Inflammatory macrophage treated with lipopolysaccharide for 1 hour (primary cell): ENCODE measurements at places on chromosomes 1 and 21.

GRCh38 chr1:162367772-162368171 lies 8.9 kb downstream of the SPATA46 start:
- no peak for DNase-seq

DNA sequence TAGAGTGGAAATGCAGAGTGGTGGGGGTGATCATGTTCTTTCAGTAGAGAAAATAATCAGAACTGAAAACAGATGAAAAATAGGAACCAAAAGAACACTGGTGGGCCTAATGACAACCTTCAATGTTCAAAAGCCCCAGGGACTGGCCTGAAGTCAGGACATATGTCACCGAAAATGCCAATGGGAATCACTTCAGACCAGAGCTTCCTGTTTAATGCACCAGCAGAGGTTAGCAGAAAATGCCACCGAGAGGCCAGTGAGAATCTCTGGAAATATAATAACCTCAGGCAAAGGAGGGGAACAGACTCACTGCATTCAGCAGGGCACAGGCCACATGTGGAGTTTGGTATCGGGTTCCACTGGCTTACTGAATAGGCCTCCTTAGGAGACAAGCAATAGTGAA lies 15.9 kb upstream of the CD58 start:
- DNase-seq: peak; percentile 22

DNA sequence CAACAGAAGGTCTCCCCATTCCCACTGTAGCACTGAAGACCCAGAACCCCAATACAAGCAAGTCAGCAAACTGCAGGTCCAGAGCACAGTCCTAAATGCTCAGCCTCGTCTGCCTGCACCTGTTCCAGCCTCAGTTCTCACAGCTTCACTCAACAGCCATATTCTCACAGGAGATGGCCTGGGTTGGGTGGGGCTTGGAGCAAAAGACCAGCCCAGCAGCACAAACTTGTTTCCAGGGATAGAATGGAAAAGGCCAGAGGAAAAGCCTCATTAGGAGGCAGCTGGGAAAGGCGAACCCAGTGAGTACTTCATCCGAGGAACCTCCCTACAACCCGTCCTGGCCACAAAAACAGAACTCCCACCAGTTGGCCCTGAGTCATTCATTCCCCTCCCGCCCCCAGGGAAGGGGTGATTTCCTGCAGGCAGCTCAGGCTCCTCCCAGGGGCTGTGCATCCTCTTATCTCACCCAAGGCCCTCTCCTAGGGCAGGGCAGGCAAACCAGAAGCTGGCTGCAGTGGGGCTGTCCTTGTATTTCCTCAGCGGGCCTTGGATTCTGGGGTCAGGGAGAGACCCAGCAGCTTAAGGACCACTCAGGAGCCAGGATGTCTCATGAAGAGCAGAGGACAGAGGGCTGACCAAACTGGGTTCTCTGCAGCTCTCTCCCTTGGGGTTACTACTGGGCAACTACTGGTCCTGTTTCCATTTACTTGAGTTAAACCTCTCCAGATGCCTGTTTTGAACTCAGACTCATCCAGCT lies 7.4 kb upstream of the MPL start:
- peak; percentile 94 for DNase-seq

- DNase-seq: no peak
These were observed 77.6 kb upstream of the CD1D start for GRCh38 chr1:158102881-158103674.

DNA sequence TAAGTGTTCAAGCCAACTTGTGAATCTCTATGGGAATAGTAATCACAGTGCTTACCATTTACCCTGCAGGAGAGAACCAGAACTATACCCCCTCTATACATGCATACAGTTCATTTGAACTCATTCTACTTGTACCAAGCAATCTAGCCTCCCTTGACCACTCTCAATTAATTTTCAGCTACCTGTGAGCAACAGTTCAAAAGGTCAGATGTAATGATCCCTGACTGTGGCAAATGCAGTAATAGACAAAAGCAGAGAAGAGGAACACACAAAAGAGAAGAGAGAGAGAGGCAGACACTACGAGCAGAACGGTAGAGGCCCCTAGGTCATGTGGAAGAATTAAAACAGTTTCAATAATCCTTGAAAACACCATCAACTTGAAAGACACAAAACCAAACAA lies 52.8 kb downstream of the FMO4 start:
- DNase-seq: no peak
